Activated naive CD4-positive, alpha-beta T cell treated with anti-CD3 and anti-CD28 coated beads, Interleukin-2, amount 10 ng/mL, durations not matched to agents 7 days and 5 days (primary cell): ENCODE measurements at places on chromosomes 3 and 15.

DNA sequence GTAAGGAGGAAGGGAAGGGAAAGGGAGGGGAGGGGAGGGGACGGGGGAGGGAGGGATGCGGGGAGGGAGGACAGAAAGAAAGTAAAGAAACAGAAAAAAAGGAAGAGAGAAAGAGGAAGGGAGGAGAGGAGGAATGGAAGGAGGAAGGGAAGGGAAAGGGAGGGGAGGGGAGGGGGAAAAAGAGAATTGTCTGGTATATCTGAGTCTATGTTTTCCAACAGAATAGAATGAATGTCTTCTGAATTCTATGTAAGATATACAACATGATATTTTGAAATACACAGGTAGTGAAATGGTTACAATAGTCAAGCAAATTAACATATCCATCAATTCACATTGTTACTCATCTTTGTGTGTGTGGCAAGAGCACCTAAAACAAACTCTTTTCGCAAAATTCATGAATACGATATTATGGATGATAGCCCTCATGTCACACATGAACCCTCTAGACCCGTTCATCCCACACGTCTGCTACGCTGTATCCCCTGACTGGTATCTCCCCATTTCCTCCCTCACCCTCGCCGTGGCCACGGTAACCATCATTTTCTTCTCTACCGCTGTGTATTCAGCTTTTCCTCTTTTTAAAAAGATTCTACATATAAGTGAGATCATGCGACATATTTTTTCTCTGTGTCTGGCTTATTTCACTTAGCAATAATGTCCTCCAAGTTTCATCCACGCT lies 168.9 kb downstream of the XXYLT1 start:
- DNase-seq, result no peak

- no peak for DNase-seq
Observed at GRCh38 chr15:68274201-68274848, 3.2 kb upstream of the FEM1B start.

- no peak for DNase-seq
Observed at GRCh38 chr15:55998478-55998877, 5.1 kb upstream of the NEDD4 start.

DNA sequence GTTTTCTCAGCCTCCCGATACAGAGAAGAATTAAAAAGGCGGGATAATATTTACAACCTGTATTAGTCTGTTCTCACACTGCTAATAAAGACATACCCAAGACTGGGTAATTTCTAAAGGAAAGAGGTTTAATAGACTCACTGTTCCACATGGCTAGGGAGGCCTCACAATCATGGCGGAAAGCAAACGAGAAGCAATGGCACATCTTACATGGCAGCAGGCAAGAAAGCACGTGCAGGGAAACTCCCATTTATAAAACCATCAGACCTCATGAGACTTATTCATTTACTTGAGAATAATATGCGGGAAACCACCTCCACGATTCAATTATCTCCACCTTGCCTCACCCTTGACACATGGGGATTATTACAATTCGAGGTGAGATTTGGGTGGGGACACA lies 27.5 kb upstream of the RPL39L start:
- no peak for DNase-seq

GRCh38 chr3:71229905-71230657 lies 353.4 kb downstream of the FOXP1 start:
- DNase-seq, result no peak

DNA sequence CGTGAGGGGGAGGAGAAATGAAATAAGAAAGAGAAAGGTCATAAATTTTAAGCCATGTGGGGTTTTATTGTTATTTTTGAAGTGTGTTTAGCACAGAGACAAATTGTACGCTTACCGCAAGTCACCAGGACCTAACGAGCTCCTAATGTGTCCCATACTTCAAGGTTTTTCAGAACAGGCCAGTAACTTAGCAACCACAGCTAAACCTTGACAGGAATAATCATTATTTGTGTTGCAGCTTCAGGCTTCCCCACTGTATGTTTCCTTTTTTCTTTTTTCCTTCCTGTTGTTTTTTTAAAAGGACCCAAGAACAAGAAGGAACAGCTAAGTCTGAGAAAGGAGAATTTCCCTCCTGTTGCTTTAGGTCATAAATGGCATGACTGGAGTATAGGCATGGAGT lies 160.8 kb downstream of the TUSC7 start:
- no peak for DNase-seq

DNA sequence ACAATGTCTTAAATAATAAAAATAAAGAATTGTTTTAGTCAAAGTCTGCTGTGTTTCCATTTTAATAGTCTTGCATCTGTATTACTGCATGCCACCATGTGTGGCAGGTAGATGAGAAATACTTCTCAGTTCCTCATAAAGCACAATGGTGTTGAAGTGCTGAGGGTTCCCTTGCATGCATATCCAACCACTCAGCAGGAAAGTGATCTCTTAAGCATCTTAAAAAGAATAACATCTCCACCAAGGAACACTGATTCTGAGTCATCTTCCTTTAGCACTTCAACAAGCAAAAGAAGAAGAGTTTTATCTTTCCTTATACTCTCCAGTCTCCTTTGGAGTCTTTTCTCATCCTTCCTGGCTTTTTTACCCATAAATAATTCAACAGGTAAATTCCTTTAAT lies 602.0 kb downstream of the TBL1XR1 start:
- DNase-seq, result no peak

DNA sequence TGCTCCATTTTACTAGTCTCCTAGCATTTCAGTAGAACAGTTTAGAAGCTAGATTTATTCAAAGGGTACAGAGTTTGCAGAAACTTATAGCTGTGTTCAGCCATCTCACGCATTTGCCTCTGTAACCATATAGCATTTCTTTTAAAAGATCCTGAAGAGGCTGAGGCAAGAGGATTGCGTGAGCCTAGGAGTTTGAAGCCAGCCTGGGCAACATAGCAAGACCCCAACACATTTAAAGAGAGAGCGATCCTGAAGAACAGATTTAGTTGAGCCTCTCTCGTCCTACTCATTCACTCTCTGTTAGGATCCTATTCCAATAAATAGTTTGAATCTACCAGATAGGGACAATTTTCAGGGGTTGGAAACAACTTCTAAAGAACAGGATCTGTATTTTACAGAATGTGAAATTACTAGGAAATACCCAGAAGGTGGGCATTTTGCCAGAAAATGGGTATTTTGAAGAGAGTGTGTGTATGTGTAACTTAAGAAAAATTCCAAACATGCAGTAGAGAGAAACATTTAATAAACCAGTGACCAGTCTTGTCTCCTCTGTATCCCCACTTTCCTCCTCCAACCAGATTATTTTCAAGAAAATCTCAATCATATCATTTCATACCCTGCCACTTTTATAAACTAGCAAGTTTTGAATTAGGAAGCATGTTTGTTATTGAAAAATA lies 4.5 kb downstream of the EIF3J start:
- DNase-seq, result no peak

GRCh38 chr3:81876826-81877225 lies 115.4 kb upstream of the GBE1 start:
- DNase-seq, result no peak

DNA sequence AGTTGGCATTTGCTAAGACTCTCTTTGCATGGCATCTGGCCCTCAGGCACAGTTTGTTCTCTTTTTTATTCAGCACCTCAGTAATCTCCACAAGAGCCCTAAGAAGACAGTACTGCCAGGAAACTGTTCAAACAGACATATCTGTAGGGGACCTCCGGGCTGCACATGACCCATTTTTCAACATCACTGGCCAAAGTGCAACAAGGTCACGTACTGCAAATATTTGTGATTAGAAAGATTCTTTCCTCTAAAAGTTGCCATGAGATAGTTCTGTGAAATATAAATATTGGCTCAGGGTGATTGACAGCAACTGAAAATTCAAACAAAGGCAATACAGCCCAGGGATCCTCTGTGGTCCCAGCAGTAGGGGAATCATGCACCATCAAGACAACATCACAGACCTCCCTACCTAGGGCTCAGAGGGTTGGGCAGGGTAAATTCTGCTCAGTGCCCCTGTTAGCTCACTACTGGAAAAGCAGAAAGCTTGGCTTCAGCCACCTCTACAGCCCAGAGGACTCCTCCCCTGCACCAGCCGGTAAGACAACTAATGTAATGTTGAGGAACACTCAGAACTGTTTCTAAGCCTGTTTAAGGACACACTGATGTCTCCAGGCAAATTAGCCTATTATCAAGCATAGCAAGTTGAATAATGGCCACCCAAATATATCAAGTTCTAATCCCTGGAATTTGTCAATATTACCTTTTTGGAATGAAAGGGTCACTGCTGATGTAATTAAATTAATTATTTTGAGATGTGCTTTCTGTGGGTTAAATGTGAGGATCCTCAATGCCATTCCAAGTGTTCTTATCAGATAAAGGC lies 117.4 kb upstream of the LPP start:
- DNase-seq, result no peak

- DNase-seq, result no peak
Observed at GRCh38 chr3:146071632-146072031, 89.4 kb downstream of the PLOD2 start.

GRCh38 chr15:40307421-40308211 lies at the start of gene PLCB2:
Gene PLCB2 (minus strand): TSS chr15:40307935. CDS start chr15:40307672, 263 bp downstream.
- DNase-seq, result peak; percentile 83

GRCh38 chr3:23078735-23079134 lies 124.4 kb upstream of the UBE2E2 start:
- DNase-seq, result no peak

DNA sequence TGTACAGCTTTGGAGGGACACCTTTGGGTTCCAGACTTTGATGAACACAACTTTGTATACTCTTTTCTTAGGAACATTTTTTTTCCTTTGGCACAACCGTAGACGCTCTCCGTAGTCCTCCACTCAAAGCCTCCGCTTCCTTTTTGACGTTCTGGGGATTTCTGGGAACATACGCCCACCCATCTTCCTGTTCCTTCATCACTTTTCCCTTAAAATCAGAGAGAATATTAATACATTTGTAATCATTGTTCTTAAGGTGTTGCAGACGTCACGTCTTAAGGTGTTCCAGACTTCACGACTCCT lies 405 bp upstream of the SPG21 start:
- DNase-seq, result no peak

DNA sequence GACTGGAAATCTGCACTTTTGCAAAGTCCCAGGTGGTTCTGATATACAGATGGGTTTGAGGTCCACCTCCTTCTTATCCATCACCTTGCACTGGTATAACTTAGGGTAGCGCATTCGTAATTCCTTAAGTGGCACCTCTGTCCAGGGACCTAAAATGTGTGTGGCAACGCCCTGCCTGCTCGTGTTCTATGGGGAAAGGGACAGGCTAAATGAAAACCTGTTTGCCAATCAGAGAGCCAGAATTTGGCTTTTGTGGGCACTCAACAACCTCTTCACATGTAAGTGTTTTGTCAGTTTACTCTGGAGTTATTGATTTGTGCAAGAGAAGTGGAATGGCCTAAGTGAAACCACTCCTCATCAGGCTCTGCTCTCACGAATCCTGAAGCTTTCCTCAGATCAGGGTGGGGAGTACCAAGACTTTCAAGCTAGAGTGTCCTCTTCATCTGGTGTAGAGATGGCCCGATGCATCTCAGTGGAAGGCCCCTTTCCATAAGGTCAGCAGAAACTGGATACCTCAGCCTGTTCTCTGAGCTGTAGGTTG lies 138.3 kb downstream of the ALDH1A2 start:
- DNase-seq, result no peak

DNA sequence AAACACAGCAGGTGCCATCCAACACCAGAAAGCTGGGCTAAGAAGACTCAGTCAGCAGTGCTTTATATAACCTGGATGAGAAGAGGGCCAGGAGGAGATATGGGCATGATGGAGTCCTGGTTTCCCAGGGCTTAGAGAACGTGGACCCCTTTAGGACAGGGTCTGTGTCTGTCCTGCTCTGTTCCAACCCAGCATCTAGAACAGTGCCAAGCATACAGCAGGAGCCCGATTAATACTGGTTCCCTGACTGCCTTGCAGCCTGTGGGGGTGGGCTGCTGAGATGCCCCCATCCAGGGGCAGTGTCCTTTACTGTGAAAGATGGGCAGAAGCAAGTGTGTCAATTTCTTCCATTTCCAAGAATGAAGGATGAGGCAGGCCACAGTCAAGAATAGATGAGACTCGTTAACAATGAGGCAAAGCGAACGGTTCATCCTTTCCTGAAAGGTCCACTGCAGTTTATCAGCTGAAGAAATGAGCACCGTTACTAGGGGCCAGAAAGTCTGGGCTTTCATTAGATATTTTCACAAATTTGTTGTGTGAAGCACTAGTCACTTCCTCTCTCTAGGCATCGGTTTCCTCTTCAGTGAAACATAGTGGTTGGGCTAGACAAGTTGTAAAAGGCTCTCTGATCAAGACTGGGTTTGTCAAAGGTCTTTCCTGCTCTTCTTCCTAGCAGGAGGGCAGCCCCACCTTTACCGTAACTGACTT lies 72.0 kb upstream of the HERC1 start:
- DNase-seq, result no peak

DNA sequence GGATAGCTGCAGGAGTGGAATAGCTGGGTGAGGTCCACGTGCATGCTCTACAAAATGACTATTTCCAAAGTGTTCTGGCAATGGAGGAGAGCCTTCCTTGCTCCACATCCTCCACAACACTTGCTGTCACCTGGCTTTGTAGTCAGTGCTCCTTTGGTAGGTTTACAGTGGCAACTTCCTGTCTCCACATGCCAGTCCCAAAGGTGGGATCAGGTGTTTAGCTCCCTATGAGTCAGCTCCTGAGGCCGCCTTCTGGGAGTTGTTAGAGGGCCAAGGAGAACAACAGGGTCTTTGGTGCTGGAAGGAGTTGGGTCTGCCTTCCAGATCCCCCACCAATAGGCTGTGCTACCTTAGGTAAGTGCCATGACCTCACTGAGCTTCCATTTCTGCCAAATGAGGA lies 15.3 kb upstream of the LIMD1 start:
- DNase-seq, result no peak

DNA sequence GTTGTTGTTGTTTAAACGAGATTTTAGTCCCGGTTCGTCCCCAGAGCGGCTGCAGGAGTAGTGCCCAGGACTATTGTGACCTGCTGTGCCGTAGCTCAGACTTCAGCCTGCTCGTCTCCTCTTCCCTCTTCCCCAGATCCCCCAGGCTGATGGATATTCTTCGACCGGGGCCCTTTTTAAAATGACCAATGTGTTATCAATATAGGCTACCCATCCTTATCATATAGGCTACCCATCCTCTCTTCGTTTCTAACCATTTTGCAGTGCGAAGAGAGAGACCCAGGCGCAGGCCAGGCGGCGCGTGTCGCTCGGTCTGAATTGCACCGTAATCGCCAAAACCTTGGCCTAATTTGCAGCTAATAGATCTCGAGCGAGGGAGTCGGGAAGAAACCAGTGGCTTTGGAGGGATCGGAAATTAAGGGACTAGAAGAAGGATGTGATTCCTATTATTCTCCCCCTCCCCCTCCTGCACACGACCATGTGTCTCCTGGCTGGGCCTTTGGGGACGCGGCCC lies 23.0 kb downstream of the NR2F2 start:
- DNase-seq, result no peak

DNA sequence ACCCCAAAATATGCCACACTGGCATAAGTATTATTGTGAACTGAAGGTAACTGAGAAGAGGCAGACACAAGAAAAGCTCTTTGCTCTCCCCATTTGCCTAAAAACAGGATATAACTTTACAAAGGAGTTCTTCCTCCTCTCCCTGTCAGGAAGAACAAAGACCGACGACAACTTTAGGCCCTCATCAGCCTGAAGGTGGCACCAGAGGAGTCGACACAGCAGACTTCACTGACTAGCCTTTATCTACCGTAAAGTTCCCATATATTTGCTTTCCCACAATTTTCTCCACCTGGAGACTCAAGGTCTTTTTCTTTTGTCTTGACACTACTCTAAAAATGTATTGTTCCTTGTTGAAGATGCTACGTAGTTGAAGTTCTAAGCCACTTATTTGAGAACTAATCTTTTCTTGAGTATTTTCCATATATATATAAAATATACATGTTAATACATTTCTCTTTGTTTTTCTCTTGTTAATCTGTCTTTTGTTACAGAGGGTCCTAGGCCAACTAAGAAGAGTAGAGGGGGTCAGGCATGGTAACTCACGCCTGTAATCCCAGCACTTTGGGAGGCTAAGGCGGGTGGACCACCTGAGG lies 16.2 kb upstream of the XIRP1 start:
- peak; percentile 58 for DNase-seq
